ENCODE measurements at places on chromosomes 5 and 9.
A peak's percentile ranks its signal among the peaks of the same experiment; 100 is the strongest.

GRCh38 chr5:137296213-137296781, 202.8 kb downstream of the SPOCK1 start:
- no peaks in the 10 kb centered on the region for H3K4me1 ChIP-seq
- H3K36me3 ChIP-seq = no peaks in the 10 kb centered on the region
- H3K27me3 ChIP-seq = peaks cover 7% of the 10 kb centered on the region
- no peak overlapping the region for H3K27ac ChIP-seq
- H3K4me3 ChIP-seq = no peak overlapping the region

DNA sequence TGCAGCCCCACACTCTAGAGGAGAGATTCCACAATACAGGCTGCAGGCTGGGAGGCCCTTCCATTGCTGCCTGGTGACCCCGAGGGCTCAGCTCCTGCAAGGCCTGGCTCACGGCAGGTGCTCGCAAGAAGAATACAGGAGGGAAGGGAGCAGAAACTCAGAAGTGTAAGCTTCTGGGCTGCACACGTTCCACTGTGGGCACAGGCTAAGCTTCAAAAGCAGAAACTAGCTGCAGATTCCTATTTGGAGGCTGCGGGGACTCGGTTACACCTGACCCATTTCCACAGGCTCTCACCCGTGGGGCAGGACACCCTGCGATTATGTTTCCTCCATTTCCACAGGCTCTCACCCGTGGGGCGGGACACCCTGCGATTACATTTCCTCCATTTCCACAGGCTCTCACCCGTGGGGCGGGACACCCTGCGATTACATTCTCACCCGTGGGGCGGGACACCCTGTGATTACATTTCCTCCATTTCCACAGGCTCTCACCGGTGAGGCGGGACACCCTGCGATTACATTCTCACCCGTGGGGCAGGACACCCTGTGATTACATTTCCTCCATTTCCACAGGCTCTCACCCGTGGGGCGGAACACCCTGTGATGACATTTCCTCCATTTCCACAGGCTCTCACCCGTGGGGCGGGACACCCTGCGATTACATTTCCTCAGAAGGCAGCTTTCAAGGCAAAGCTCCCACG, 10.3 kb downstream of the LPCAT1 start:
- peaks cover 9% of the 10 kb centered on the region for H3K36me3 ChIP-seq
- no peak overlapping the region for H3K4me3 ChIP-seq
- no peaks in the 10 kb centered on the region for H3K27me3 ChIP-seq

- H3K27ac ChIP-seq = no peak overlapping the region
- H3K4me1 ChIP-seq = no peaks in the 10 kb centered on the region
- no peaks in the 10 kb centered on the region for H3K36me3 ChIP-seq
- peak; percentile 23 for DNase-seq
- H3K4me3 ChIP-seq = no peak overlapping the region
Observed at GRCh38 chr9:99478469-99479027, 256.5 kb downstream of the SEC61B start.

GRCh38 chr9:77435277-77435676, 212.8 kb downstream of the GNA14 start:
- H3K36me3 ChIP-seq = no peaks in the 10 kb centered on the region
- no peaks in the 10 kb centered on the region for H3K4me1 ChIP-seq
- peaks cover 2% of the 10 kb centered on the region for H3K27me3 ChIP-seq

Data from activated CD4-positive, alpha-beta T cell treated with anti-CD3 and anti-CD28 coated beads, Interleukin-2, amount 10 ng/mL, durations not matched to agents 24 days and 14 days (primary cell).